Hindlimb muscle (tissue), 1 donor: ENCODE measurements at places on chromosomes 12 and 14. TPM values are rescaled to one million over a fixed set of nuclear protein-coding genes. Genes with fewer than 3 reads are reported as not detected.

Gene TMED8
- 5.4 TPM for polyA plus RNA-seq

Gene PTPN6
- 6.8 TPM for polyA plus RNA-seq

Gene AHNAK2
- polyA plus RNA-seq = 31.8 TPM

Gene DBX2
- polyA plus RNA-seq = 0.12 TPM

Gene KRT83
- not detected for polyA plus RNA-seq

Gene OVCH1
- 0.54 TPM for polyA plus RNA-seq

Gene MRPL52
- polyA plus RNA-seq = 67.7 TPM

Gene ZDHHC22
- polyA plus RNA-seq = 0.30 TPM

Gene BHLHE41
- polyA plus RNA-seq = 3.7 TPM

GRCh38 chr14:33846100-33846824 lies 104.6 kb downstream of the EGLN3 start:
- DNase-seq = no peak

DNA sequence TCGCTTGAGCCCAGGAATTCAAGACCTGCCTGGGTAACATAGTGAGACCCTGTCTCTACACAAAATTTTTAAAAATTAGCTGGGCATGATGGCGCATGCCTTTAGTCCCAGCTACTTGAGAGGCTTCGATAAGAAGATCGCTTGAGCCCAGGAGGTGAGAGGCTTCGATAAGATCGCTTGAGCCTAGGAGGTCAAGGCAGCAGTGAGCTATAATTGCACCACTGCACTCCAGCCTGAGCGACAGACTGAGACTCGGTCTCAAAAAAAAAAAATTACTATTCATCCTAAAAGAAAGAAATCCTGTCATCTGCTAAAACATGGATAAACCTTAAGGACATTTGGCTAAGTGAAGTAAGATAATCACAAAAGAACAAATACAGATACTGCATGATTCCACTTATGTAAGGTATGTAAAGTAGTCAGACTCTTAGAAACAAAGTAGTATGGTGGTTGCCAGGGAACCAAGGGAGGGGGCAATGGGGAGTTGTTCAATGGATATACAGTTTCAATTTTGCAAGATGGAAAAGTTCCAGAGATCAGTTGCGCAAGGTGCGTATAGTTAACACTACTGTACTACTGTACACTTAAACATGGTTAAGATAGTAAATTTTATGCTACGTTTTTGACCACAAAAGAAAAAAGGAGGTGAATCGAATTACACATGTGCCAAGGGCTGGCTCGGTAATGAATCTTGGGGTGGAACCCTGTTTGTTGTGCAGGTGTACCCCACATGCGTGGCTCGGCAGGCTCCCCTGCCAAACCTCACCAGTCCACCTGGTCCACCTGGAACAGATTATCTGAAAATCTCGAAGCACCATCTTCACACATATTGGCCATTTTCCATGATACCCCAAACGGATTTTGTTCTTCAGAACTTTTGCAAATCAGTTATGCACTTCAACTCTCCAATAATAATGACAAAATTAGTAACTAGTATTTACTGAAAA lies 18.3 kb upstream of the ATP2A2 start:
- no peak for DNase-seq

DNA sequence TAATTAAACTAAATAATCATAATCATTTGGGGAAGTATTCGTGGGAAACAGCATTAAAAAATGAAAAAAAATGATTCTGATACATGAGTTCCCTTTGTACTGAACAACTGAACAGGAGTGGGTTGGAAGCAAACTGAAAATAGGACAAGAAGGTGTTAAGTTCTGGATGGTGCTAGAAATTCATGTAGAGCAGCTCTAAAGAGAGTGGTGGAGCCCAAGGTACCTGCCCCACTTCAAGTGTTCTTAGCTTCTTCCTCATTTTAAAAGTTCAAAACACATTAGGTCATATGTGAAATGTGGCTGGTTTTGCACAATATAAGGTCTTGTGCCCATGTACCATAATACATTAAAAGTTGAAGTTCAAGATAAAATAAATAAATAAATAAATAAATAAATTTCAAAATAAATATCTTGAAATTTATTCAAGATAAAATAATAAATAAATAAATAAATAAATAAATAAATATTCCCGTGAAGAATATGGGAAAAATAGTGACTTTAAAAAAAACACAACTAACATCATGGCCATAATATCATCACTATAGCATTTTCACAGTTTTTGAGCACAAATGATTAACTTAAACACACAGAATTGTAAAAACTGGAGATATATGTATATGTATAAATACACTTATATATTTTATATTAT lies 191.5 kb upstream of the PRKD1 start:
- DNase-seq = no peak

DNA sequence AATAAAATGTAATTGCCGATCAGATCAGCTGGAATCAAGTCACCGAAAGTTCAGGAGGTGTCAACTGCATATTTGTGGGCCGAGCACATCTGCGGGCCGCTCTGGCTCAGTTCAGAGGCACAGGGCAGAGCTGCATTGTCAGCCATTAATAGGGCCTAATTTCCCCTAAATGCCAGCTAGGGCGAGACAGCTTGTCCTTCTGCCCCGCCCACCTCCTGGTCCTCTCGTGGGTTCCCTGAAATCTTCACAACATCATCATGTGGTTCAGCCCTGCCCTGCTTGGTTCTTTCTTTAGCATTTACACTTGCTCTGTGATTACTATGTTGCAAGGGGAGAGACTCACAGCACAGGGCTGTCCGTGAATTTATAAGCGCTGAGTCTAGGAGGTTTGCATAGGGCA lies 148.9 kb downstream of the CHST11 start:
- DNase-seq = peak; percentile 38

DNA sequence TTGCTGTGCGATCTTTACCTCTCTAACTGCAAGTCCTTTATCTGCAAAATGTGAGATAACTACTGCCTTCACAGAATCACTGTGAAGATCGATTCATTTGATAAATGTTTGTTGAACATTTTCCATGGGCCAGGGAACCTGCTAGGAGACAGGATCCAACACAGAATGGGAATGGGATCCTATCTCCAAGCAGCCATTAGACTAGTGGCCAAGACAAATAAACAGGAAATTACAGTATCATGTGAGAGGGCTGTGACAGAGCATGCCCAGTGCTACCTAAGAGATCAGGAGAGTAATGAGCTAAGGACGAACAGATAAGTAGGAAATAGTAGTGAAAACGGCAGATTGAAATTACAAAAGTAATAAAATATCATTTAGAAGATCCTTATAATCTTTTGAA lies 105.7 kb downstream of the GRIN2B start:
- no peak for DNase-seq

DNA sequence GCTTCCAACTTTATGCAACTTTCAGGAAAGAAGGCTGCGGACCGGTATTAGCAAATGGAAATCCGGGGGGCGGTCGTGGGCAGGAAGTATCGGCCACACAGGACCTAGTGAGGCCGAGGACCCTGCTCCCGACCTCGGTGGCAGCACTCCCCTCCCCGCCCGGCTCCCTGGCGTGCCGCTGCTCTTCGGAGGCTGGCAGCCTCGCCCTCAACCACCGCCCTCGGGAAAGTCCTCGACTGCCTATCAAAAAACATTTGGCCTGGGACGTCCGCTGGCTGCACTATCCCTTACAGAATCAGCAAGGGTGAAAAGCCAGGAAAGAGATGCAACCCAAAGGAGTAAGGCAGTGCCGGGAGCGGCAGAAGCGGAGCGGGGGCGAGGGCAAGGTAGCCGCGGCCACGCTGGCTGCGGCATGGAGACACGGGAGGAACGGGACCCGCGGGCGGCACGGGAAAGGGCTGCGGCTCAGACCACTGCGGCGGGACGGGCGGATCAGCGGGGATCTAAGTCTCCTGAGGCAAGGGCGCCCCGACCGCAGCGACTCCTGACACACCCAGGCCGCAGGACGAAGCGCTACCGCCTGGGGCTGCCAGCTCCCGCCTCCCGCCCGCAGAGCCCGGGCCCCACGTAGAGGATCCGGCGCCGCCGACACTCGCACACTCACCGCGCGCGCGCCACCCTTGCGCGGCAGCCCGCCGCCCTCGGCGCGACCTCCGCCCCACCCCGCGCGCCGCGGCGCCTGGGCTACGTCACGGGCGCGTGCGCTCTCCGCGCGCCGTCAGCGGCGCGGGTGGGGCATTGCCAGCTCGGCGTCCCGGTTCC lies at the start of the genes BBOF1 and ENTPD5:
TSS of gene BBOF1 (plus strand) at position 764 of the 822 bp plus-strand sequence. CDS start 130 bp downstream, outside the sequence.
TSS of gene ENTPD5 (minus strand) at position 703 of the 822 bp plus-strand sequence. CDS start 31,186 bp downstream, outside the sequence.
- peak; percentile 94 for DNase-seq

DNA sequence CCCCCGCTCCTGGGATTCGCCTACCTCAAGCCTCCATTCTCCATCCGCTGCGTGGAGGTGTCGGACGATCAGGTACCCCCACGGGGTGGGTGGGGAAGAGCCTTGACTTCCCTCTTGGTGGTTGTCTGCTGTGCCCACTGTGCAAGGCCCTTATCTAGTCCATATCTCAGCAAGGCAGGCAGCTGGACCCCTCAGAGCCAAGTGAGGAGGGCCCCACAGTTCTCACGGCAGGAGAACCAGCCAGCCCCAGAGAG lies 39.9 kb downstream of the MMAB start:
- no peak for DNase-seq

GRCh38 chr12:65556676-65557437 lies 267.4 kb upstream of the HMGA2 start:
- peak; percentile 78 for DNase-seq

GRCh38 chr12:66296176-66296683 lies 6.1 kb upstream of the HELB start:
- DNase-seq = no peak

DNA sequence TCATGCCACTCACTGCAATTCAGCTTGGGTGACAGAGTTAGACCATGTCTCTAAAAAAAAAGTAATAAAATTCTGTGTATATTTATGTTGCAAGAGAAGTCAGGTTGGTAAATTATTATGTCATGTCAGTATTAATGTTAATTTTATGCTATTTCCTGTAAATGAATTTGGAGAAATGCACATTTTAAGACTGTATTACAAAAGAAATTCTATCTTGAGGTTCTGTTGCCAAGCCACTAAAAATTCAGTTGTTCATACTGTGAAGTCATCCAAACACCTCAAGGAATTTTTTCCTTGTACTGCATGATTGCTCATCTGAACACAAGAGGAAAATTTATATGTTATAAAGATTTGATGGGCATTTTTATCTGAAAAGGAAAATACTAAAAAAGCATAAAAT lies 23.3 kb upstream of the HMGA2 start:
- no peak for DNase-seq

DNA sequence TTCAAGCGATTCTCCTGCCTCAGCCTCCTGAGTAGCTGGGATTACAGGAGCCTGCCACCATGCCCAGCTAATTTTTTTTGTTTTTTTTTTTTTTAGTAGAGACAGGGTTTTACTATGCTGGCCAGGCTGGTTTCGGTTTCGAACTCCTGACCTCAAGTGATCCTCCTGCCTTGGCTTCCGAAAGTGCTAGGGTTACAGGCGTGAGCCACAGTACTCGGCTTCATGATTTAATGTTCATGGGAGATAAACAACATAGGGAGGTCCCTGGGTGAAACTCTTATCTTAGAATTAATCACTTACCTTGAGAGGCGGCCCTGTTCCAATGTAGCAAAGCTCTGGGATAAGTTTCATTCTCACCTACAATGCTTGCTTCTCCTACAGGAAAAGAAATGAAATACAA lies 48.3 kb downstream of the SEL1L start:
- no peak for DNase-seq

- DNase-seq = no peak
Observed at GRCh38 chr14:39581474-39581873, 149.2 kb upstream of the FBXO33 start.

- DNase-seq = no peak
Observed at GRCh38 chr14:23524954-23525353, 26.6 kb downstream of the ZFHX2 start.

GRCh38 chr14:35366056-35366451 lies 38.5 kb downstream of the NFKBIA start:
- no peak for DNase-seq

DNA sequence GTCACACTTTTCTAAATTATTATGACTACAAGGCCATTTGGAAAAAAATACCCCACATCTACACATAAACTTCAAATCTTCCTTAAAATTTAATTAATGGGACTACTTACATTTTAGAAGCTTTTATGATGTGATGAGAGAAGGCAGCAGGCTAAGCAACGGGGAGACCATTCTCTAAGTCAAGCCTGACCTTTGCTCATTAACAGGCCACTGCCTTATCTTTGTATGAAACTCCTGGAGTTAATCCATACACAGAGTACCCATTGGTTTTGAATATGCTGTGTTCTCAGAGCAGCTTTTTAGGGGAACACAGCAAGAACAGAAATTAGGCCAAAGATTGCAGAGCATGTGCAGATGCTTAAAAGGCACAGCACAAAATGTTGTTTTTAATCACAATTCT lies 35.5 kb upstream of the LRIG3 start:
- no peak for DNase-seq

DNA sequence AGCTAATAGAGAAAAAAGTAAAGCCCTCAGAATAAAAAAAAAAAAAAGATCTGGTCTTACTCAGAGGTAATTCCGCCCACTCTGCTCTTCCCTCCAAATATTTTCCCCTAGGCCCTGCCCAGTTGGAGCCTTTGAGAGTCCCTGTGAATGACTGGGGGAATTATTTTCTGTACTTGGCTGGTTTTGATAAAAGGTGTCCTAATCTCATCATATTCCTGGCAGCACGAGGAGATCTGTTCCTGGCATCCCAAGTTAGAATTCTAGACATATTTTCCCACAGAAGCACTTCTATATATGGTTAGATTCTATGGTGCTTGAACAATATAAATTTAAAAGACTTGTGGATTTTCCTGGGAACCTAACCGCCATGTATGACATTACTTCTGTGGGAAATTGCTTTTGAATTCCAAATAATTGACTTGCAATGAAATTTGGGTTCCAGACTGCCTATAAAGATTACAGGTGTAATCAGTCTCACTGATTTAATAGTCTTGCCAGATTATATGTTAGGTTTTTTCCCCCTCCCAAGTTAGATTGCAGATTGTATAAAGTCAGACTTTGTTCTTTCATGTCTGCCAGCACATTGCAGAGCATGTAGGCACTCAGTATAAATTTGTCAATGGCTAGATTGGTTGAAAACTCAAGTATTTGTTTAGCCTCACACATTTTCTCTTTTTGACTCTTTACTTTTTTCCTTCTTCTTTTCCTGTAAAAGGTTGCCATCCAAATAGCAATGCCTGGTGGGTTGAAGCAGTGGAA lies 12.3 kb downstream of the GPX2 start:
- peak; percentile 26 for DNase-seq

- DNase-seq = no peak
Observed at GRCh38 chr14:94110552-94111181, at the start of gene IFI27. Gene IFI27, plus strand, starts transcription at chr14:94110736.

GRCh38 chr12:53105256-53105655 lies 2.0 kb downstream of the SOAT2 start:
- DNase-seq = no peak

DNA sequence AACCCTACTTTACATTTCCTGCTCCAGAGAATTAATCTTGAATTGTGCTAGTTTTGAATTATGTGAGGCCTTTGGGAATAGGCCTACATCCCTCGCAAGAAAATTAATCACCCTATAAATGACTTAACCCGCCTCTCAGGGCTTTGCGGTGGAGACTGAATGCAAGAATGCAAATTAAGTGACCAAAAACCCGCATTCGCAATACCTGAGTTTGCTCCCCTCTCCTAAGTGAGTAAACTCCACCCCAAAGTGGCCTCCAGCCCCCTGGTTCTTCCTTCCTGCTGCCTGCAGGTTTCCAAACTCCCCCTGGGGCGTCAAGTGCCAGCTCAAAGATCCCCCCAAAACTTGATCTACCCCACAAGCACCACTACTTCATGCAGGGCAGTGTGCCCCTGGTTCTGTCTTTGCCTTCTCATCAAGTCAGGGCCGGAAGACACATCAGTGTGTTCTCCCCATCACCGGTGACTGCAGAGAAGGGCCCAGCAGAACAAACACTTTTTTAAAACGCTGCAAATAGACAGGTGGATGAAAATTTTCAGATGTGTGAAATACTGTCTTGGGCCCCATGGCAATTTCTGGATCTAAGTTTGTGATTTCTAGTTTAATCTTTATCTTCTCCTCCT lies 644.7 kb downstream of the VRK1 start:
- no peak for DNase-seq

GRCh38 chr14:93011141-93011529 lies 88.2 kb downstream of the CHGA start:
- DNase-seq = no peak
